Stimulated activated CD4-positive, alpha-beta T cell treated with anti-CD3 and anti-CD28 coated beads, Interleukin-1b, Interleukin-23, amount 100 ng/mL, for 24 hours (primary cell): ENCODE measurements at places on chromosomes 1 and 21.

GRCh38 chr1:93079685-93080141, 630 bp downstream of the MTF2 start:
- DNase-seq, result no peak

DNA sequence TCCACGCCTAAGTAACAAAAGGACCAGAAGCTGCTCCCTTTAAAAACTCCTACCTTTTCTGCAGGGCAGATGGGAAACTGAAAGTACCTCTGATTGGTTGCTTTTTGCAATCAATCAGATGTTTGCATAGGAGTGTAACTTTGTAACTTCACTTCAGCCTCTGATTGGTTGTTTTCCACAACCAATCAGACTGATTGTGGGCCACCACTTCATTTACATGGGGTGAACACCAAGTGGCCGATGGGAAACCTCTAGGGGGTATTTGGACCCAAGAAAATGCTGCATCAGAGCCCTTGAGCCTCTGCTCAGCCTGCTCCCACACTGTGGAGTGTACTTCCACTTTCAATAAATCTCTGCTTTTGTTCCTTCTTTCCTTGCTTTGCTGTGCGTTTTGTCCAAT, 32.8 kb upstream of the CD1D start:
- DNase-seq, result no peak

DNA sequence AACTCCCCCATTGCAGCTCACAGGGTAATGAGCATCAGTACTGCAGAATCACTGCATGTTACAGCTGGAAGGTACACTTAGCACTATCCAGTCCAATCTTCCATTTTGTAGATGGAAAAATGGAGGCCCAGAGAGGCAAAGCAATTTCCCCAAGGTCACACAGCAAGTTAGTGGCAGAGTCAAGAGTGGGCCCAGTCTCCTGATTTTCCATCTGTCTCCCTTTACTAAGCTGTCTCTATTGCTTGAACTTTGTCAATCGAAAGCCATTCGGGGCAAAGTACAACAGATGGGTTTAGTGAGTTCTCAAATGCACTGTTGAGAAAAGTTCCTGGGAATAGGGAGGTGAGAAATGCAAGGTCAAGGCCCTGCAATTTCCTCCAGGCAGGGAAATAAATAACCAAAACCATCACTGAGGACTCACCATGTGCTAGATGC, 50.4 kb upstream of the IFFO2 start:
- DNase-seq, result no peak

GRCh38 chr1:220843481-220844011, 35.7 kb upstream of the HLX start:
- DNase-seq, result no peak

DNA sequence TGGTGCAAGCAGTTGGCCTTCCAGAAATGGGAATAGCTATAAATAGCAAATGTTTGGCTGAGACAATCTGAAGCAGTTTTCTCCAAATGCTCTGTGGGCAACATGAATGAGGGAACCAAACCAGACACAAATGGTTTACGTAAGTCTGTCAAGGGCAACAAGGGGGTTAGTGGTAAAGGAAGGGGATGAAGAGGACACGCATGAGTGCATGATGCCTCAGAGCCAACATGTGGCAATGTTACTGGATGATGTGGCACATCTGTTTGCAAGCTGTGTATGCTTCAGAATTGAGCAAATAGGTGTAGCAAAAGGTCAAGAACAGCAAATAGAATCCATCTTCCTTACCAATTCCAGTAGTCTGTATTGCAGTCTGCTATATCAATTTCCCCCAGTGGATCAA, 76.3 kb upstream of the LMO4 start:
- no peak for DNase-seq

DNA sequence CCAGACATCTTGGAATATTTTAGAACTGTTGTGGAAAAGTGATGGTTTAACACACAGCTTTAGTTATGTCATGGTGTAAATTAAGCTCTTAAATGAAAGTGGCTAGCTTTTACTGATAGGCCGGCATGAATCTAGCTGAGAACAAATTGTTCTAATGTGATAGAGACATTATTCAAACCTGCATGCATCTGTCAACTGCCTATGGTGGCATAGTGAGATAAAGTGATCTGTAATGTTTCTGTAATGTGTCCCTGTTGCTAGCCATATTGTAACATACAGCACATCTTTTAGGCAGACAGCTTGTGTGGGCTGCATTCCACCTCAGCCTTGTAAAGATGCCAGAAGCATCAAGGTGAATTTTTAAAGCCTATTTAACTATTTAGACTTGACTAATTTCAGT, 16.0 kb downstream of the LRIG2 start:
- DNase-seq, result no peak

- DNase-seq, result no peak
These were observed 2.9 kb downstream of the TENT5C start for GRCh38 chr1:117608758-117609157.
